ENCODE measurements at places on chromosomes 5 and 9.

- no peak for DNase-seq
Observed at GRCh38 chr5:149824120-149824519, 94.0 kb downstream of the PPARGC1B start.

GRCh38 chr5:8376478-8376877 is 507.5 kb downstream of the MTRR start:
- DNase-seq, result no peak

- DNase-seq, result no peak
Observed at GRCh38 chr9:134533850-134534588, 107.6 kb upstream of the COL5A1 start.

DNA sequence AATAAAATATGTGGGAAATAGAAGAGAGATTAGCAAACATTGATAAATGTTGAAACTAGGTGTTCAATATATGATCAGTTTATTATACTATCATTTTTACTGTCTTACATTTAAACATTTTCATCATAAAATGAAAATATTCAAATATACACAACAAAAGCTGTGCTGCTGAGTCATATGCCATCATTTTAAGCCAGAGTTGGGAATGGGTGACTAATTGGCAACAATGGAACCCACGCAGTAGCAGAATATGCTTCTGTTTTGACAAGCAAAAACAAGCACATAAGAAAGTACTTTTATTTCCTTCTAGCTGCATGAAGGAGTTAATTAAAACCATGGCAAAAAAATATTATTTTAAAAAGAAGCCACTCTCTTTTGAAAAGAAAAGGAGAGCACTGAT is 340.0 kb upstream of the EDIL3 start:
- DNase-seq, result no peak

- no peak for DNase-seq
Observed at GRCh38 chr5:72040513-72040912, 66.8 kb upstream of the MAP1B start.

DNA sequence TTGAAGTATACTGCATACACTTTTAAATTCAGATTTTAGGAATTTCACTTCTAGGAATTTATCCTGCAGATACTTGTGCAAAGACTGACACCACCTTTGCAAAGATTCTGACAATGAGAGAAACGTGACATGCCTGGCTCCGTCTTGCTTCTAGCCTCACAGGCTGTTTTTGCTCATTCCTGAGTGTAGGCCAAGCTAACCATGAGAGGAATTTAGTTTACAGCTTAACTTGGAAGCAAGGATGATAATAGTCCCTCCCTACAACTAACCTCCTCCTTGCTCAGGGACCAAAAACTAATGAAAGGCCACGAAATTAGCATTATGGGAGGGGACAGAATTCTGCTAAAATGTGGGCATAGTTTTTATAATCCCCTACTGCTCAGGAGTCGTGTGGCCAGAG is 31.1 kb downstream of the C5orf22 start:
- no peak for DNase-seq

DNA sequence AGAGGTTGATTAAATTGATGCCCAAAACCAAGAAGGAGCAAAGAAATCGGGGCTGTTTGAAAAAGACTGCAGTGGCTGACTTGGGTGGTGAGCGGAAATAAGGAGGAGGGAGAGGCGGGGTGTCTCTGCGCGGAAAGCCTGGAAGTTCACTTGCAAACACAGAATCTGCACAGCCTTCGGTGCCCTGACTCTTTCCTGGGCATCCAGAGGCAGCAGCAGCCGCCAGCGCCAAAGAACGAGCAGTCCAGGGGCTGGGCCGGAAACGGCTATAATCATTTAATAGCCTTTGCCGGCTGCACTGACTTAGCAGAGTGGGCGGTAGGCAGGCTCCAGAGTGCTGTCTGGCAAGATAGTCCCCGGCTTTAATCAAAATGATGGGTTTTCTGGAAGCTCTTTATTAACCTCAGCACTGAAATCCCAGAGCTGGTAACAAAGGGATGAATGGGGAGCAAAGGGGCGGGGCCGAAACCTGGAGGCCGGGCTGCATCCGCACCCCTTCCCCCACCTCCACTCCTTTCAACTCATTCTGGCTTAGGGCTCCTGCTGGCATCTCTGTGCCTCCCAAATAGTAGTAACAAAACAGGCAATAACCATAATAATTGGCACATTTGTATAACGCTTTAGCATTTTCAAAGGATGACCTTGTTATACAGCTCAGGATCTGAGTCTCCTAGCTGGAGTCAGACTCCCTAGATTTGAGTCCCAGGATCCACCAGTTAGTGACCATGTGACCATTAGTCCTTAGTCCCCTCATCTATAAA is 35.7 kb downstream of the PCDHAC2 start:
- no peak for DNase-seq

DNA sequence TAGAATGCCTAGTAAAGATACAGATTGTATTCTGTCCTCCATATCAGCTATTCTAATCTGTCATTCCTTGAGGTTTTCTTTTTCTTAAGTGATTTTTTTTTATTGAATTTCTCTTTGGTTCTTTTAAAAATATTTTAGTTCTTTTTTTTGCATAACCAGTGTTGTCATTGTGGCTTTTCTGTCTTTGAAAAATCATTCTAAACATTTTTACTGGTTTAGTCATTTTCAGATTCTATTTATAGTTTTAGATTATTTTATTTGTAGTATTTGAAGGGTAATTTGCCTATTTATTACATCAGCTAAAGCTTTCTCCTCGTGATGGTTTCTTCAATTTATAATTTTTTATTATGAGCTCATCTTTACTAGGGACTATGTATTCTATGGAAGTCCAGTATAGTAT is 78.1 kb downstream of the NDUFAF2 start:
- DNase-seq, result no peak

DNA sequence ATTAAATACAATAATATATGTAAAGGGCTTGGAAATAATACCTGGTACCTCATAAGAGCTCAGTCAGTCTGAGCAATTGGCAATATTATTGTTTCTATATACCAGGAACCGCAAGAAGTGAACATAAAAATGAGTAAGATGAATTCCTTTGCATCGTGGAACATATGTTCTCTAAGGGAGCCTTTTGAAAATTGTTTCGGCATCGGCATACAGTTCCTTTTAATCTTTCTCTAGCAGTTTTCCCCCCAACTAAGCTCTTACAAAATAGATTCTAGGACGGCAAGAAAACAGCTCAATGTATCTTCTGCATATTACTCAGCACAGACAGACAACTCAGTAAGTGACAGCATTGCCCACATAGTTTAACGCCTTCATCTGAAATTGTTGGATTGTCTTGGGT is 426.6 kb upstream of the WWC1 start:
- no peak for DNase-seq

GRCh38 chr9:92146610-92147009 is 31.4 kb upstream of the SPTLC1 start:
- DNase-seq, result no peak

GRCh38 chr9:122155796-122156195 is 3.8 kb downstream of the NDUFA8 start:
- no peak for DNase-seq

Measured in GM12864 (cell line).